ENCODE measurements at places on chromosomes 2 and 18. TPM values are rescaled to one million over a fixed set of nuclear protein-coding genes. Genes with fewer than 3 reads are reported as not detected.

MFSD6 gene
- 91.1 TPM for total RNA-seq

LYG2 gene
- total RNA-seq = not detected

EMX1 gene
- not detected for total RNA-seq

ASXL2 gene
- 15.5 TPM for total RNA-seq

LINC00305 gene
- not detected for total RNA-seq

LYPD6 gene
- total RNA-seq = 0.47 TPM

REEP1 gene
- 5.5 TPM for total RNA-seq

HRH4 gene
- 0.74 TPM for total RNA-seq

UGT1A10 gene
- total RNA-seq = not detected

TTN gene
- total RNA-seq = 13.8 TPM

TRIM43 gene
- not detected for total RNA-seq

PTRHD1 gene
- 45.8 TPM for total RNA-seq

FN1 gene
- 1,686 TPM for total RNA-seq

MRPS5 gene
- total RNA-seq = 40.4 TPM

TSPYL6 gene
- total RNA-seq = not detected

DNAH6 gene
- total RNA-seq = 2.2 TPM

SCRN3 gene
- total RNA-seq = 21.2 TPM

ZAP70 gene
- total RNA-seq = 6.4 TPM

MGAT4A gene
- total RNA-seq = 58.7 TPM

CNDP1 gene
- not detected for total RNA-seq

DOK6 gene
- 2.1 TPM for total RNA-seq

FAM161A gene
- total RNA-seq = 1.9 TPM

WNT10A gene
- total RNA-seq = not detected

CWC22 gene
- 16.0 TPM for total RNA-seq

PARD3B gene
- 24.8 TPM for total RNA-seq

PRKAG3 gene
- not detected for total RNA-seq

IMPA2 gene
- total RNA-seq = 103 TPM

KIAA2012 gene
- 1.4 TPM for total RNA-seq

XIRP2 gene
- total RNA-seq = 0.07 TPM

UPP2 gene
- total RNA-seq = not detected

ALLC gene
- total RNA-seq = not detected

GPAT2 gene
- not detected for total RNA-seq

CTLA4 gene
- total RNA-seq = 2.9 TPM

C18orf54 gene
- 1.1 TPM for total RNA-seq

CYP26B1 gene
- total RNA-seq = 0.89 TPM
